HFFc6 (cell line): ENCODE measurements at places on chromosomes 5 and 9.
A peak's percentile ranks its signal among the peaks of the same experiment; 100 is the strongest.

- no peak for DNase-seq
- no peaks in the 10 kb centered on the region for H3K27me3 ChIP-seq
- H3K4me1 ChIP-seq: peaks cover 32% of the 10 kb centered on the region
- H3K27ac ChIP-seq: no peak overlapping the region
Measured at GRCh38 chr5:67643536-67643935, 446.9 kb upstream of the CD180 start.

DNA sequence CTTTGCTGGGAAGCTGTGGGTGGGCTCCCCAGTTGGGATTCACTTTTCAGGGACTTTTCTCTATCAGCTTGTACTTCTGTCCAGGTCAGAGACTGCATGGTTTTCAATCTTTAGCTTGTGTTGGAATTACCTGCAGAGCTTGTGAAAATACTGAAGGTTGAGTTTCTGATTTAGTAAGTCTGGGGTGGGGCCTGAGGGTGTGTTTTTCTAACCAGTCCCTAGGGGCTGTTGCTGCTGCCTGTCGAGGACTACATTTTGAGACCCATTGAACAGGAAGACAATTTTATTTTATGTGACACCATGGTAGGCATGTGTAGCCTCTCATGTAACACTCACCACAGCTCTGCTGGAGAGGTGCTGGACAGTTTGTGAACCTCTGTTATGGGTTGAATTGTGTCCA is 14.7 kb upstream of the MLANA start:
- peaks cover 2% of the 10 kb centered on the region; the same call in 1 of the 2 replicates for H3K27me3 ChIP-seq
- no peak overlapping the region for H3K27ac ChIP-seq
- H3K4me3 ChIP-seq: no peak overlapping the region
- DNase-seq: no peak
- H3K36me3 ChIP-seq: peaks cover 7% of the 10 kb centered on the region
- peaks cover 40% of the 10 kb centered on the region for H3K4me1 ChIP-seq

GRCh38 chr9:109114670-109115069 is 5.1 kb downstream of the TMEM245 start:
- peak overlapping the region; percentile 83 for H3K27ac ChIP-seq
- H3K4me3 ChIP-seq: peak overlapping the region; percentile 59
- no peaks in the 10 kb centered on the region; the same call in 1 of the 2 replicates for H3K27me3 ChIP-seq
- H3K36me3 ChIP-seq: peaks cover 9% of the 10 kb centered on the region
- H3K4me1 ChIP-seq: peaks cover 86% of the 10 kb centered on the region

DNA sequence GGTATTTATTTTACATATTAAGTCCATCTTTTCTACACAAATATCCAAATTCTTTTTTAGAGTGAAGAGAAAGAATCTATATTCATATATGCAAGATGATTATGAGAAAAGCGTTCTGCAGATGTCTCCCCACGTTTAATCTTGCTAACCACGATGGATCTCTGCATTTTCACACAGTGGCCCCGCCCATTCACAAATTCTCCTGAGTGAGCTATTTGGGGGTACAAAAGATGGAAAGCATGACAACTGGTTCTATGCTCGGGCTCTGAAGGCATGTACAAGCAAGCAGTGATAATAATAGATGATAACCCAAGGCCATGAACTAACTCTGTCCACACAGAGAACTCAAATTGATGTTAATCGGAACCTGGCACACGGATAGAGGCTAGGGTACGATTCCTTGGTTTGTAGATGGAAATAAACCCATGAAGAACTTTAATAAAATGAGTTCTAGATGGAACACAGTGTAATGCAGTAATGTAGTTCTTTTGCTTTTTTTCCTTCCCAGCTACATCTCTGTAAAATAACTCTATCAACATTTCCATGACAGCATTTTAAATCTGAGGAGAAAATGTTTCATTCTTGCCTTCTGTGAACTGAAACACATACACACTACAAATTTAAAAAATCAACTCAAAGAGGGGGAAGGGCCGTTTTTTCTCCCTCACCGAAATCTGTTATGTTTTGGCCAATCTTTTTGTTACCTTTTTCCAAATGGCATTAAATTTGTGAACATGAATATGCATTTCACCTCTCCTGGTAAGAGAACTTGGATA is 851.7 kb upstream of the DMAC1 start:
- no peaks in the 10 kb centered on the region for H3K4me1 ChIP-seq
- H3K4me3 ChIP-seq: no peak overlapping the region
- H3K36me3 ChIP-seq: no peaks in the 10 kb centered on the region
- no peaks in the 10 kb centered on the region for H3K27me3 ChIP-seq

GRCh38 chr5:61534481-61535267 is 202.6 kb downstream of the ZSWIM6 start:
- no peak overlapping the region for H3K4me3 ChIP-seq
- peaks cover 2% of the 10 kb centered on the region for H3K27me3 ChIP-seq
- peaks cover 43% of the 10 kb centered on the region for H3K36me3 ChIP-seq
- H3K4me1 ChIP-seq: peaks cover 12% of the 10 kb centered on the region; the same call in 1 of the 2 replicates
- DNase-seq: no peak
